ENCODE measurements at places on chromosomes 4 and X.
A peak's percentile ranks its signal among the peaks of the same experiment; 100 is the strongest.

- no peak for DNase-seq
These were observed 62.8 kb downstream of the CCSER1 start for GRCh38 chr4:90189946-90190345.

- no peak for DNase-seq
These were observed 81.3 kb upstream of the SCML1 start for GRCh38 chrX:17656035-17656418.

GRCh38 chrX:8010105-8010504 lies 82.9 kb upstream of the PNPLA4 start:
- DNase-seq: no peak

DNA sequence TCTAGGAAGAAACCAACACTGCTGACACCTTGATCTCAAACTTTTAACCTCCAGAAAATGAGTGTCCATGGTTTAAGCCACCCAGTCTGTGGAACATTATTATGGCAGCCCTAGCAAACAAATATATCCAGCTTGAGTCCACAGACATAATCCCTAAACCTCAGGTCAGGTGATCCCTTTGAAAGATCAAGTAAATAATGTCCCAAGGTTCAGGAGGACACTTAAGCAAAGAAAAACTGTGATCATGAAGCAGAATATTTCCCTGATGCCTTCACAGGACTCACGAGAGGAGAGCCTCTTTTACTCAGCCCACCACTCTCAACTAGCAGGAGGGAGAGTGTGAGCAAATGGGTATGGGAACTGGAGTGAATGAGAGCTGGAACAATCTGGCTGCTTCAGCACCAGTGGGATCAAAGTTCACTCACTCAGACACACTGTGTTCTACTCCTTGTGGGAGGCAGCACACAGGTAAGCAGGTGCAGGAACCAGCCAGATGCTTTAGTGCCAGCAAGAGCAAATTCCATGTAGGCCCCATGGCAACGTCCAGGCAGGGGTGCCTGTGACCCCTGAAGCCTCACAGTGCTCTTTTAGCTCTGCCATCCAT lies 608.4 kb downstream of the RAB28 start:
- DNase-seq: no peak

GRCh38 chr4:140662082-140662869 lies 93.5 kb upstream of the UCP1 start:
- DNase-seq: no peak

- DNase-seq: no peak
These were observed 76.2 kb upstream of the GBA3 start for GRCh38 chr4:22616516-22616915.

GRCh38 chr4:71126719-71127118 lies 133.3 kb downstream of the DCK start:
- DNase-seq: peak; percentile 82

DNA sequence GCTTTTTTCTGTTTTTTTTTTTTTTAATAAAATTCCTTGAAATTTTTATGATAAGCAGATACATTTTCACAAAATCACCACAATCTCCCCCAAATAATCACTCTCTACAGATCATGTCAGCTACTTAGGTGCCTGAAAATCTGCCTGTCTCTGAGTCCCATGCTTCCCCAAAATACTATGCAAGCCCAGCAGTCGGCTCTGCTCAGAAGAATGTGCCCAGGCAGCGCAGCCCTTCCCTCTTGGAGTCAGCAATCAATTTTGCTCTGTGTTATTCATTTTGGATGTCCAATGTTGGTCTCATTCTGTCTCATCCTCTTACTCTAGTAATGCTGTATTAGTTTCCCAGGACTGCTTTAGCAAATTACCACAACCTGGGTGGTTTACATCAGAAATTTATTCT lies 24.9 kb upstream of the C1QTNF7 start:
- no peak for DNase-seq

GRCh38 chrX:45077748-45078424 lies 122.8 kb downstream of the DIPK2B start:
- no peak for DNase-seq

DNA sequence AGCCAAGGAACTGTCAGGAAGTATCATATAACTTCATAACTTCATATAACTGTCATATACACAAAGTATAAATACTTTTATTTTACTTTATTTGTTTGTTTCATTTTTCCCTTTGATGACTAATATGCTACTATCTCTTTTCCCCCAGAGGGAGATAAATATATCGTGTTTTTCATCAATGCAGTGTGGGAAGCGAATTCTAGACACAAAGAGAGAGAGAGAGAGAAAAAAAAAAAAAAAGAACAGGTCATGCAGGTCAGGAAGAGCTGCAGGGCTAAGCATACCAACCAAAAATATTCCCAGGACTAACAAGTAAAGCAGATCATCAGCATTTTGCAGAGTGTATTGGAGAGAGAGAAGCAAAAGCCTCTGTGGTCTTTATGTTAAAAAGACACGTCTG lies 1849.2 kb downstream of the STIM2 start:
- peak; percentile 2 for DNase-seq

GRCh38 chrX:150018931-150019361 lies 80.7 kb upstream of the EOLA2 start:
- DNase-seq: peak; percentile 50

- peak; percentile 92 for DNase-seq
These were observed 47.4 kb downstream of the TMEM131L start for GRCh38 chr4:153513596-153513995.

- peak; percentile 58 for DNase-seq
These were observed 46.0 kb upstream of the TMPRSS11F start for GRCh38 chr4:68175562-68176155.

DNA sequence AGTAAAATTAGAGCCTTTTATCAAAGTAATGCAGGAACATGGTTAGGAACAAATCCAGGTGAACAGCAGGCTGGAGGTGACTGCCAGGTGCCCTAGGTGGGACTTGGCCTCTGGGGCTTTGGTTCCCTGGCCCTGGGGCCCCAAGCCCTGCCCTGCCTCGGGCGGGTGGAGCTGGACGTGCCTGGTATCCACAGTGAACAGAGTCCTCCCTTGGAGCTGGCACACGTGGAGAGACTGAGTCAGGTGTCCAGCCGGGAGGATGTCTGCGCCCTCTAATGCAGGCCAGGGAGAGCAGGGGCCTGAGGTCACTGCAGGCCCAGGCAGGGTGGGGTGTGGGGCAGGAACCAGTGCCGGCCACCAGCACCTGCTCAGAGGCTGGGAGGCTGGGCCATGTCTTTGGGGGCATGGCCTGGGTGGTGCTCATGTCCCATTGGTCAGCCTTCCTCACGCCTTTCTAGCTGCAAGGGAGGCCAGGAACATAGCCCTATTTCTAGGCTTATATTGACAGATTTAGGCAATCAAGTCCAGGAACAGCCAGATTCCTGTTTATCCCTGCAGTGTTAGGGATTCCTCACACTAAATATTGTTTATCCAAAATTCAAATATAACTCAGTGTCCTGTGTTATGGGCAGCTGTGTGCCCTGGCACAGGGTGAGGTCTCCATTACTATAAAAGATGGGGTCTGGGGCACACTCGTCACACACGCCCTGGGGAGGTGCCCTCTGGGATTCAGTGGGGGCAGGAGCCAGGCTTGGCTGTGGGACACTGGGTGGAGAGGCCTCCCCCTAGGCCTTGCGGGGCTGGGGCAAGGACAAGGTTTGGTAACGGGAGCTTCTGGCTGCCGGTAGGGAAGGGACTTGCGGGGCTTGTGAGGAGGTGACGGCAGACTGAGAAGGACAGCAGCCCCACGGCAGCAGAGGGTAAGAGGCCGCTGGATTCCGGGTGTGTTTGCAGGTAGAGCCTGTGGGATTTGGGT lies 14.3 kb upstream of the NAT8L start:
- no peak for DNase-seq

- no peak for DNase-seq
These were observed 44.2 kb upstream of the SHOX start for GRCh38 chrX:586351-586750.

- DNase-seq: no peak
These were observed 40.4 kb upstream of the NOCT start for GRCh38 chr4:138975225-138975624.

DNA sequence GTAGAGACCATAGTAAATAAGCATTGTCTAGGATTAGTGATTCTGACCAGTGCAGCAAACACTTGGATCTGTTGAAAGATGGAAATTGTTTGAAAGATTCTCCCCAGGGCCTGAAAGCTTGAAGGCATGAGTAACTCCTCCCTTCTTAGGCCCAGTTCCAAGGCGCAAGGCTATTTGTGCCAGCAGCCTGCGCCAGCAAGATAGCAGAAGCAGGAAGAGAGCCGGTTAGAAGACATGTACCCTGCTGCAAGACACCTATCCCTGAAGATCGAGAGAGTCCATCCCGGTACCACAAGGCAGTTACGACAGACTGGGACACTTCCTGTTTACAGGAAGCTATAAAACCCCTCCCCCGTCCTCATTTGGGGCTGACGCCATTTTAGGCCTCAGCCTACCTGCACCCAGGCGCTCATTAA lies 72.4 kb upstream of the JADE1 start:
- no peak for DNase-seq

- DNase-seq: no peak
These were observed 19.1 kb downstream of the VSIG4 start for GRCh38 chrX:66020631-66021334.

DNA sequence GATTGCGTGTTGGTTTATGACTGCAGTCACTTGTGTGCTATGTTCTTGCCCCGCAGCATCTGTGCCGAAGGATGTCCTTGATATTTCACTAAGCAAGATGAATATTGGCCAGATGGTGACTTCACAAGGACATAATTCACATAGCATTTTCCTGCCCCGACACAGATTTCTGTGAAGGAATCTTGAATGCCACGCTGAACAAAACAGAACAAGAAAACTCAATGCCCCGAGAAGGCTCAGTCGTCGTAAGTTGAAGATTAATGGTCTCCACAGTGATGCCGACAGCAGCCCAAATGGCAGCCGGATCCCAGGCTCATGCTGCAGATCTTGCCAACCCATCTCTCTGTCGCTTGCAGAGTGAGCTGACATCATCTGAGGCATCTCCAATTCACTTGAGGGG lies 145.9 kb downstream of the CPEB2 start:
- DNase-seq: no peak

DNA sequence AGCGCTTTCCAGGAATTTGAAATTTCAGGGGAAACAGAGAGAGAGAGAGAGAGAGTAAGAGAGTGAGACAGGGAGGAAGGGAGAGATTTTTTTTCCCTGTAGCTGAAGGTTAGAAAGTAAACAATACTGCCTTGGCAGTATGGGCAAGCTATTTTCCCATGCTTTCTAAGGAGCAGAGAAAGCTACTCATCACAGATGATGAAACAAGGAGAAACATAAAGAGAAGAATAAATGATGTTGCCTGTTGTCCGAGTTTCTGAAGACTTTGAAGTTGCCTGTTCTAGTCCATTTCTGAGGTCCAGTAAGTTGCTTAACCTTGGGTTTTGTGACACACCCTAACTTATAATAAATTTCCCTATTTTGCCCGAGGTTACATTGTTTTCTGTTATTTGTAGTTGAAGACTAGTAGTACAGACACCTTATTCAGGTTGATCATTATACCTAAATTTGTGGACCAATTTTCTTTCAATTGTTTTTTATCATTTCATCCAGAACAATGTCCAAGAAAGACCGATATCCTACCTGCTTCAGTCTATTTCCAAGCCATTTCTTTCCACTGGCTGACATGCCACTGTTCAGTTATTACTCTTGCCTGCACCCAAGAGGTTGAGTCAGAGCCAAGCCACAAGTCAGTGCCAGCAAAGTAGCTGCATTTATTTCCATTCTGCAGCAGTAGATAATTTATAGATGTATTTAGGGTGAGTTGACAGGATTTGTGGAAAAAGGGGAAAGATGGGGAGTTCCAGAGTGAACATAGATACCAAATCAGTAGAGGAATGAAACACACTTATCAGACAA lies 49.7 kb upstream of the SLC16A2 start:
- peak; percentile 5 for DNase-seq

- DNase-seq: no peak
These were observed 490.2 kb upstream of the BOD1L1 start for GRCh38 chr4:14117575-14118238.

GRCh38 chr4:177125656-177126055 lies 184.0 kb upstream of the NEIL3 start:
- DNase-seq: peak; percentile 9

DNA sequence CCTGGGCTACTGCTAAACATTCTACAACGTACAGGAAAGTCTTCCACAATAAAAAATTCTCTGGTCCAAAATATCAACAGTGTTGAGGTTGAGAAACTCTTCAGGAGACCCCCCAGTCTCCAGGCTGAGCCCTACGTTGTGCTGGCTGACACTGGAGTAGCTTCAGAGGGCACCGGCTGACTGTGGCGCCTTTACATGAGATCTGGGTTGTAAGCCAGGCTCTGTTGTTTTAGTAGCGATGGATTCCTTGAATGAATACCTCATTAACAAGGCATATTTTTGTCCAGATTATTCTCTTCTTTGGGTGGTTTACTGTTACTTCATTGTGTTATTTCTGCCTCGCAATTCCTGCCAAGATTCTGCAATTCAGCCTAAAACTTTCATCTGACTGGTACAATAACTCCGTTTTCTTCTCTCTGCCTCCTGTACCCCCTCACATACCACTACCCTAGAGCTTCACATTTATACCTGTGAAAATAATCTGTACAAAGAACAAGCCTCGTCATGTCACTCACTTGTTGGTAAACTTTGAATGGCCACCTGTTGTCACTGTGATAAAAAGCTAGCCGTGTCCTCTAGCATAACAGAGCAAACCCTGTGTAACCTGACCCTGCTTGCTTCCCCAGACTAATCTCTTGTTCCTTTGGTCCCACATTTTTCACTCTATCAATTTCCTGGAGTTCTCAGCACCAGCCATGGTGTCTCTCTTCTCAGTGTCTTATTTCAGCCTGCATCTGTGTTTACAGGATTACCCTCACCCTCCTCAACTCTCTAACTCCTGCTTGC lies 1476.1 kb upstream of the TENM3 start:
- DNase-seq: no peak

- no peak for DNase-seq
These were observed 220.8 kb downstream of the SPANXN3 start for GRCh38 chrX:143296521-143296920.

DNA sequence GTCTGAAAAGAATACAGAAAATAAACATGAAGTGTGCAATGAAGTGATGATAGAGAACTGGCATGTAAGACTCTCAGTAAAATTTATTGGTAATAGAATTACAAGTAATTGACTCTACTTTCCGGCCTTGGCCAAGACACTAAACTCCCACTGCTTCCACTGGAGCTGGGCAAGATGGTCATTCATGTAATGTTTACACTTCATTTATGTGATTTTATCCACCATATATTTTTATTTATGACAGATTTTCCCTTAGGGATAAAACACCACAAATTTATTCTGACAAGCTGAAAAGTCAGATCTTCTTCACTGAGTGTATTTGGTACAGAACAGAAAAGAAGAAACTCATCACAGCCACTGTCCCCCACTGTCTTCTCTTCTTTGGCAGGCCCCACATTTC lies 191.9 kb downstream of the SLC39A8 start:
- no peak for DNase-seq

DNA sequence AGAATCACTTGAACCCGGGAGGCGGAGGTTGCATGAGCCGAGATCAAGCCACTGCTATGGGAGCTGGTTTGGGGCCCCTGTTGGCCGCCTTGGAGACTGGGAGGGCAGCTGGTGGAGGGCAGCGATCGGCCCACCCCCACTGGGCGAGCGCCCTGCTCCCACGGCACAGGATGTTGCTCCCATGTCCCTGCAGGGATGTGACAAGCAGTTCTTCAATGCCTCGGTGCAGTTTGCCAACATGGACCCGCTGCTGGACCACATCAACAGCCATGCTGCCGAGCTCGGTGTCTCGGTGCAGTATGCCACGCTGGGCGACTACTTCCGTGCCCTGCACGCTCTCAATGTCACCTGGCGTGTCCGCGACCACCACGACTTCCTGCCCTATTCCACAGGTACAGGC lies 19.4 kb downstream of the MAN2B2 start:
- no peak for DNase-seq

- peak; percentile 80 for DNase-seq
These were observed 976.8 kb upstream of the ADGRL3 start for GRCh38 chr4:60223208-60223923.

- peak; percentile 95 for DNase-seq
These were observed 14.4 kb upstream of the CXCL8 start for GRCh38 chr4:73725985-73726384.
